ENCODE measurements at places on chromosomes 7 and 10.

GRCh38 chr10:351770-352334, 216.6 kb downstream of the ZMYND11 start:
- DNase-seq, result peak; percentile 43

DNA sequence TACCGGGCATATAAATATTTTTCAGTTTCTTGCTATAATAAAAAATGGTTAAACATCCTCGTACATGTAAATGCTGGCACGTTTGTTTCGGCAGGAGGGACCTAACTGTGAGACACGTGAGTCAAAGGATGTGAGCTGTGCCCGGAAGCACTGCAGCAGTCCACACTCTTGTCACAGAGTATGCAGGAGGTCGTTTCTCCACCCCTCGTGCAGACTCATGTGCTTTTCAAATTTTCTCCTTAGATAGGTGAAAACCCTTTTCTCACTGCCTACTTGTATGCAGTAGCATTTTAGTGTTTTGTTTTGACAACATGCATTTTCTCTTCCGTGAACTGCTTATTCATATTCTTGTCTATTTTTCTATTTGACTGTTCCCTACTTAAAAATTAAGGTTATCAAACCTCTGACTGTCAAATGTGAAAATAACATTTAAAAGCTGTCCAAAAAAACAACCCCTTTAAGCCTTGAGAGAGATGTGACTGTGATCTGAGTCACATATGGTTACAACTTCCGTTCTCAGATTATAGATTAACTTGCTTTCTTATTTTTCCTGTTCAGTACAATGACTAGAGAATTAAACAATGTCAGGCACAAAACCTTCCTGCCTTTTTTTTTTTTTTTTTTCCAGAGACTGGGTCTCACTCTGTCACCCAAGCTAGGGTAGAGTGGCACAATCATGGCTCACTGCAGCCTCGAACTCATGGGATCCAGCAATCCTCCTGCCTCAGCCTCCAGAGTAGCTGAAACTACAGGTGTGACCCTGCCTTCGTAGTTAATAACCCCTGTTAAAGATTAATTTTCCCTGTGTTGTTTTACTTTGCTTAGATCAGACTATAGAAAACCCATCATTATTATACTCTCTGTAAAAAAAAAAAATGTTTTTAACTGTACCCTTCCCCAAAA, 45.1 kb downstream of the DPY19L1 start:
- peak; percentile 17 for DNase-seq

GRCh38 chr7:107957436-107957835, 45.5 kb downstream of the LAMB1 start:
- DNase-seq, result no peak

DNA sequence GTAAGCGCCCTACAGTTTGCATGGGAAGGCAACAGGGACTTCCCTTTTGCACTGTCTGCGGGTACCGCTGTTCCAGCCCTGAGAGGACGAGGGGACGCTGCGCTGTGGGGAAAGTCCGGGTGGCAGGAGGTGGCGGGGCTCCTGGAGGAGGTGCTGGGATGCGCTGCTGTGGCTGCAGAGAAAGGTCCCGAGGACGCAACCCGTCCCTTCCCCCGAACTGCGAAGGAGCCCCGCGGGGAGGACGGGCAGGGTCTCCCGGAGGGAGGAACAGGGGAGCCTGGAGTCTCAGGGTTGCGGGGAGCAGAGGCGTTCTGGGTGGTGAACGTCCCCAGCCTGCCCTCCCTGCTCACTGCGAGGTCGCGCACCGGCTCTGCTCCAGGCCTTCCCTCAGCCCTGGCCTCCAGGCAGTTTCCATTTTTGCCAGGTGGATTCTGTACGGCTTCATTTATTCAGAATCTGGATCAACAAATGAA, 91.6 kb downstream of the CXCL12 start:
- no peak for DNase-seq

GRCh38 chr7:95250571-95250970, 73.8 kb downstream of the PON1 start:
- DNase-seq, result no peak

GRCh38 chr10:95860166-95860940, 47.4 kb upstream of the CC2D2B start:
- no peak for DNase-seq

DNA sequence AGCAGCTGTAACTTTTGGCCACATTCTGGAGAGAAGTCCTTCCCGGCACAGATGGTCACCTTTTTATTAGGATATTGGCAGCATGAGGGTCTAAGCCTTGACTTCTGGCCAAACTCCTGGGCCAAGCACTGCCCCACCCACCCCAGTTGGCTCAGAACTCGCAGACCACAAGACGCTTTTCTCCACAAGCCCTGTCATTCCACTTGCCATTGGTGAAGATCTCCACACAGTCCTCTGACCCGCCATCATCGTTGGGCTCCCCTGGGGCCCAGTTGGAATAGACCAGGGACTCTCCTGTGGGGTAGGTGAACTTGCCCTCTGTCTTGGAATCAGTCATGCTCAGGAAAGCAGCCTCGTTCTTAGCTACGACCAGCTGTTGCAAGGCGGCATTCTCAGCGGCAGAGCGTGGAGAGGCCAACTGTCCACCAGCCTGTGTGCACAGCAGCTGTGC, 11.2 kb downstream of the SFTPD start:
- no peak for DNase-seq

DNA sequence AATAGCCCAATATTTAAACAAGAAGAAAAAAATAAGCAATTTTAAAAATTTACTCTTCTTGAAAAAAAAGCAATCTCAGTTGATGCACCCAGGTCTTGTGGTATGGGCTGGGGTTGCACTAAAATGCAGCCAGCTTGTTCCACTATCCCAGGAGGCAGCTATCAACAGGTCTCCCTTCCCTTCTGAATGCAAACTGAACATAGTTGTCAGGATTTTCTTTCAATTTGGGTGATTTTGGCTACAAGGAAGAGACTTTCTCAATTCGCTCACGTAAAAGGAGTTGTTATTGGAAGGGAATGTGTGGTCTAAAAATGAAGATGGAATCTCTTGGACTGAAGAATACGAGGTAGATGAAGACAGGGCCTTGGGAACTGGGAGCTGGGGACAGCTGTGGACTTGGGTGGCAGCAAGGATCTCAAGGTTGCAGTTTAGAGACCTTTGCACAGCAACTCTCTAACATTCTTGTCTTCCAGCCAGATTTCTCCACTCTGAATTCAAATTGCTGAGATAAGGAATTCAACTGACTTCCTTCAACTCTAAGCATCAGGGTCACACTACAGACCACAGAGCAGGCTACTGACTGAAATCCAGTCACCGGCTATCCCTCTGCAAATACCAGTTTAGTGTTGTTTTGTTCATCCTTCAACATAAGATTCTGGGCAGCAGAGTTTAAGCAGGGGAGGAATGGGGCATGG, 3.1 kb upstream of the TMEM26 start:
- no peak for DNase-seq

- peak; percentile 83 for DNase-seq
Observed at GRCh38 chr7:45136106-45137060, 21.2 kb upstream of the RAMP3 start.

DNA sequence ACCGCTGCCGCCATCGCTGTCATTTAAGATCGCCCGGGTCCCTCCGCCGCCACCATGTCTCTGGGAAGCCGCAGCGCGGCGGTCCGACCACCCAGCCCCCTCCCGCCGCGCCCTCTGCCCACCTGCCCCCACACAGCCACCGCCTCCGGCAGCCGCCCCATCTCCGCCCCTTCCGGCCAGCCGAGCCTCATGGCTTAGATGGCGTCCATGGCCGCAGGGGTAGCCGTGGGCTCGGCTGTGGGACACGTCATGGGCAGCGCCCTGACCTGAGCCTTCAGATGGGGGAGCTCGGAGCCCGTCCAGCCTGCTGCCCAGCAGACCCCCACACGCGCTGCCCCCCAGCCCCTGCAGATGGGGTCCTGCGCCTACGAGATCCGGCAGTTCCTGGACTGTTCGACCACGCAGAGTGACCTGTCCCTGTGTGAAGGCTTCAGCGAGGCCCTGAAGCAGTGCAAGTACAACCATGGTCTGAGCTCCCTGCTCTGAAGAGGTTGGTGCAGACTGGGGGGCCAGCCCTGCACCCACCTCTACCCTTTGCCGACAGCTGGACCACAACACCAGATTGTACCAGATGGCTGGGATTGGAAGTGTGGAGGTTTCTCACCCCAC, 38.0 kb upstream of the TARP start:
- no peak for DNase-seq

- no peak for DNase-seq
Observed at GRCh38 chr7:140494867-140495266, 15.6 kb upstream of the MKRN1 start.

DNA sequence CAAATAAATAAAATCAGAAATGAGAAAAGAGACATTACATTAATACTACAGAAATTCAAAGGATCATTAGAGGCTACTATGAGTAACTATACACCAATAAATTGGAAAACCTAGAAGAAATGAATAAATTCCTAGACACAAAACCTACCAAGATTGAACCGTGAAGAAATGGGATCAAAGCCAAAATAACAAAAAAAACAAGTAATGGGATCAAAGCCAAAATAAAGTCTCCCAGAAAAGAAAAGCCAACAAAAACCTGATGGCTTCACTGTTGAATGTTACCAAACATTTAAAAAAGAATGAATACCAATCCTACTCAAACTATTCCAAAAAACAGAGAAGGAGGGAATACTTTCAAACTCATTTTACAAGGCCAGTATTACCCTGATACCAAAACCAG, 20.0 kb downstream of the GSDME start:
- DNase-seq, result no peak

DNA sequence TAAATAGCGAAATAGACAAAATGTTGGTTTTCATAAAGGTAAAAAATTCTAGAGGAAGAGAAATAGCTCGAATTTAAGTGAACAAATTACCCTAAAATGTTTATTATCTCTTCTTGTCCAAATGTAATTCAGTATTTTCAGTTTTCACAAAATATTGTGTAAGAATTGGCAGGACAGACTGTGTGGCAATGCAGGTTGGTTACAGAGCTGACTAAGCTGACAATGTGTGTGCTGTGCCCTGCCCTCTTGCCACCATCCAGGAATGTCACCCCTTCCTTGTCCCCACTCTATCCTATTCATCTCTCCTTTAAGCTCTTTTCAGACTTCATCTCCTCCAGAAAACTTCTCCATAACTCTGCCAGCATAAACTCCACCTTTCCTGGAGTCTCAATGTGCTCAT, 46.1 kb downstream of the COL28A1 start:
- no peak for DNase-seq

- no peak for DNase-seq
Observed at GRCh38 chr7:105444342-105444987, 55.7 kb upstream of the SRPK2 start.

DNA sequence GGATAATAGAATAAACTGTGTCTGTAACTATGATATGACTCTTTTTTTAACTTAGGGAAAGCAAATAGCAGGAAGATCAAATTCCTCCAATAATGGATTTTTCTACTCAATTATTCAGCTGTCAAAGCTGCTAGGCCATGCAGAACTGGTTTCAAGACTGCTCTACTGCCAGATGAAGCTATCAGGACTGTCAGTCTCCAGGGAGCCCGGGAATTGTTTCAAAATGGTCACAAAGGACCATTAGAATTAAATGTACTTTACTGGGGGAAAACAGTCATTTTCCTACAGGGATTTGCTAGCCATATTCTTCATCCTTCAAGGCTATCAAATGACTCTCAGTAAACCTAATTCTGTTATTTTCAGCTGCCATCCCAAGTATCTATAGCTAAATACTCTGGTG, 276.3 kb downstream of the LHFPL3 start:
- no peak for DNase-seq

DNA sequence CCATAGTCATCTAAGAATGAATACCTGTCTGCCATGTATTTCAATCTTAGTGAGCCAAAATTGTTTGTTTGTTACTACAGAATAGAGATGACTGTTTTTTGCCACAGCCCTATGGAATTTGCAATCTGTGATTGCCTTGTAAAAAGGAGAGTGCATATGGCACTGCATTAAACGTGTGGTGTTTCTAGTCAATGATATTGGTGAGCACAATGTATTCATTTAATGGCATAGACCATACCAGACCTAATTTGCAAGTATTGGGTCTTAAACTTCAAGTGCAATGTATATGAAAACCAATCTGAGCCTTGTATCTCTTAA, 11.3 kb downstream of the INSIG1 start:
- no peak for DNase-seq

GRCh38 chr7:112759905-112760304, 30.3 kb downstream of the TMEM168 start:
- no peak for DNase-seq

DNA sequence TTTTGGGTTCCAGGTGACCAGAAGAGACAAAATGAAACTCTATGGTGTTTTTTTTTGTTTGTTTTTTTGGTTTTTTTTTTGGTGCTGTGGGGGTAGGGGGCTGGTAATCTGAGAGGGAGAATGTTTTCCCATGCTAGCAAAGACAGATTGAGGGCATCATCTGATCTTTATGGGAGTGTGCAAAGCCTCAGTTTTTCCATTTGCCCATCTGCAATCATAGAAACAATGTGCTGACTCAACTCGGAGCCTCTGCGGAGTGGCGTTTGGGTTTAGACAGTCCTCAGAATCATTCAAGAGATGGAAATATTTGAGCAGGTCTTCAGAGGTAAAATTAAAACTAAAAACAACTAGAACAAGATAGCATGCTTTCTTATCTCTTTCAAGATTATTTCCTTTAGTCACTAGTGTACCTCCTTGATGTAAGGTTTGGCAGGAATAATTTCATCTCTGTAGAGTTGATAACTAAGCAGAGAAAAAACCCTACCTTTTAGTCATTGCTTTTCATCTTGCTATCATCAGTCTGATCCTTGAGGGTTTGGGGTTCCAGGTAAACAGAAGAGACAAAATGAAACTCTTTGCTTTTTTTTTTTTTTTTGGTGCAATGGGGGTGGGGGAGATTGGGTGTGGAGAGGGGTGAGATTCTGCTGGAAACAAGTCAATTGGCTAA, 18.0 kb downstream of the CNNM2 start:
- no peak for DNase-seq

- DNase-seq, result no peak
Observed at GRCh38 chr7:85204061-85204460, 17.2 kb upstream of the SEMA3D start.

GRCh38 chr10:124171561-124171960, 78.2 kb upstream of the CHST15 start:
- DNase-seq, result no peak

DNA sequence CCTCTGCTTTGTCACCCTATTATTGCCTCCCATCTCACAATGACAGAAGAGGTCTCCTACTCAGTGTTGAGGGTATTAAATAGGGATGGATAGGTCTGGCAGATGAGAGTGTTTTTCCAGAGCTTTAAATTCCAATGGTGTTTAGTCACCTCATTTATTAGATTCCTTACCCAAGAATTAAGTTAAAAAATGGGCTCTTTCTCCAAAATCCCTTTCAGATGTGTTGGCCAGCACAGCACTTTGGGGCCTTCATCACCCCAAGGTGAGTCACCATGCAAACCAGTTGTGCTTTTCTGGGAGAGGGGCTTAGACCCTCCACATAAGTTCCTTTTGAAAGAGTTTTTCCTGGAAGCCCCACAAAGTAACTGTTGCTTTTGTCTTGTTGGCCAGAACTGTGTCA, 78.4 kb downstream of the CYP26A1 start:
- DNase-seq, result no peak

DNA sequence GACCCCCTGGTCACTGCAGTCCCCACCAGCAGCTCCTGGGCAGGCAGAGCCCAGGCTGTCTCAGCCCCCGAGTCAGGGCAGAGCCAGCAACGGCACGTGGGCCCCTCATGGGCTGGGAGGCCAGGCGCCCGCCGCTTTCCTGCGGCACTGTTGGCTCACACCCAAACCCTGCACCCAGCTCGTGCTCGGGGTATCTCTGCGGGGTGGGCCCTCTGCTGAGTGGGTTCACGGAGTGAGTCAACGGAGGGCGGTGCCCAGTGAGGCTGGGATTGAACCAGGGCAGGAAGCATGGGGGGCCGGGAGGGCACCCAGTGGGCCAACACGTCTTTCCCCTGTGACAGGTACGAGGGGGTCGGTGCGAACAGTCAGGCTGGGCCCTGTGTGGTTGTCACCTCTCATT, 28.9 kb downstream of the ADAP1 start:
- no peak for DNase-seq

- DNase-seq, result no peak
Observed at GRCh38 chr7:142602183-142602582, 147.1 kb upstream of the PRSS1 start.

All from activated CD4-positive, alpha-beta T cell treated with anti-CD3 and anti-CD28 coated beads, Interleukin-2, amount 10 ng/mL, durations not matched to agents 7 days and 5 days (primary cell).